ENCODE measurements at places on chromosomes 4 and X.

GRCh38 chr4:160319221-160319867, 1216.5 kb downstream of the RAPGEF2 start:
- DNase-seq = no peak

DNA sequence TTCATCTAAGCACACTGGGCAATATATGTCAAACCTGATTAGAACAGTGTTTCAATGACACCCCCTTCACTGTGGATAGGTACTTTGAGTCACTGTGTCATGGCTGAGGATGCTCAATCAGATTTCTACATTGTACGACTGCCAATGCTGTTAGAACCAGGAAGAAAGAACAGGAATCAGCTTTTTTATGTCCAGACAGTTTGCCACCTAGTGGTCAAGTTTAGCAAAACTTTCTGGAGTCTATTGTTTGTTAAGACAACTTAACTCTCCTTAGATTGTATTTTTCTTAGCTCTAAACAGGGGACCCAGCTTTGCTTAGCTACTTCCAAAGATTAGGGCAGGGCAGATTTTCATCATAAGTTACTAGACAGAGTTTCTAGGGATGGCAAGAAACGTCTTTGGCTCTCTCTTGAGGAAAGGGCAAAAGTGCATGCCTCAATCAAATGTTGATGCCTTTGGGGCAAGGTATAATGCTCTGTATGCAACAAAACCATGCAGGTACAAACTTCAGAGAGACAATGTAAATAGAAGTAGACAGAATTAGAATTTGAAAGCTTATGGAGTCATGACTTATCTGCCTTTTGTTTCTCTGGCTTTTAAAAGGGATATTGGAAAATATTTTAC, 40.5 kb upstream of the BMP3 start:
- peak; percentile 37 for DNase-seq

DNA sequence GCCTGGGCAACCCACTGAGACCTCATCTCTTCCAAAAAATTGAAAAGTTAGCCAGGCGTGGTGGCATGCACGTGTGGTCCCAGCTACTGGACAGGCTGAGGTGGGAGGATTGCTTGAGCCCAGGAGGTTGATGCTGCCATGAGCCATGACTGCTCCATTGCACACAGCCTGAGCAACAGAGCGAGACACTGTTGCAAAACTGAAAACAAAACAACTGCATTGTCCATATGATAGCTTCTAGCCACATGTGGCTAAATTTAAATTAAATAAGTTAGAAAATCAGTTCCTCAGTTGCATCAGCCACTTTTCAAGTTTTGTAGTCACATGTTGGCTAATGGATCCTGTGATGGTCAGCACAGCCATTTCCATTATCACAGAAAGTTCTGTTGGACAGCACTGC, 67.9 kb downstream of the GAB1 start:
- no peak for DNase-seq

- DNase-seq = no peak
Observed at GRCh38 chr4:25346913-25347312, 30.1 kb upstream of the ANAPC4 start.

DNA sequence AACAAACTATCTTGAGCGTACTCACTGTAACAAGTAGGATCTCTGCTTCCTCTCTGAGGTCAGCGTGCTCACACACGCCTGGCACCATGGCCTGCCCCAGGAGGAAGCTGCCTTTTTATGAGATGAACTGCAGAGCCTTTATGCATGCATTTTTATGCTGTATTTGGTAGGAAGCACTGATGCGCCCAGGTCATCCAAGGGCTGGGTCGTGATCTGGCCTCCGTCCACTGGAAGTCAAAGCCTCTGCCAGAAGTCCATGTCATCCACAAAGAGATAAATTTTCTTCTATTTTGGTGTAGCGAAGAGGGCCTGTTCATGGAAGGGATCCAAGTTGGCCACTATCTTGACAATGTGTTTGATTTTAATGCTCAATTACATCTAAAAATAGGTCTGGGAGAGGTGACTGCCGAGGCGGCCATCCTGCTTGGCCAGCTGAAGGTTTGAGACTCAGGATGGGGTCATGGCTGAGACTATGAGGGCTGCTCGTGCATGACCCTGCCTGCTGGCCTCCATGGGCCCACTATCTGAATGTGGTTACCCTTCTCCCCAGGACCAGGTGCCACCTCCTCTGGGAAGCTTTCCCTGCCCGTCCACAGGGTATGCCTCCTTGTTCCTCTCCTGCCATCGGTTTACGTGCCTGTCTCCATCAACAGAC, 50.3 kb downstream of the HTRA3 start:
- DNase-seq = no peak

GRCh38 chrX:148380650-148381561, 119.5 kb upstream of the AFF2 start:
- no peak for DNase-seq

GRCh38 chr4:165994701-165995100, 121.7 kb downstream of the TLL1 start:
- no peak for DNase-seq

DNA sequence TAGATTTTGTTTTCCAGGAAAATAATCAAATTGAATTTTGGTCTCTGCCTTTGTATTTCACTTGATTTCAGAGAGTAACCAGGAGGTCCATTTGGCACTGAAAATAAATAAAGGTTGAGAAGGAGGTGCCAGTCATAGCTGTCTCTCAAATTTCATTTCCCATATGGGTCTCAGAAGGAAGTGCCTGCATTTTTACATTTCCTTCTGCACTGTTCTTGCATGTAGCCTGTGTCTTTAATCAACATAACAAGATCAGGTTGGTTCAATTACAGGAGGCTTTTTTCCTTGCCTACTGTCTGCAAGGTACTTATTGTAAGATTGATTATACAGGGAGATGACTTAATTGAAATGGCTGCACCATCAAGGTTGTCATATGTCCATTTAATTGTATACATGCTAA, 15.7 kb downstream of the LRRC66 start:
- DNase-seq = no peak

All from HFF-Myc (cell line).